ENCODE measurements at places on chromosomes 3 and 15.

DNA sequence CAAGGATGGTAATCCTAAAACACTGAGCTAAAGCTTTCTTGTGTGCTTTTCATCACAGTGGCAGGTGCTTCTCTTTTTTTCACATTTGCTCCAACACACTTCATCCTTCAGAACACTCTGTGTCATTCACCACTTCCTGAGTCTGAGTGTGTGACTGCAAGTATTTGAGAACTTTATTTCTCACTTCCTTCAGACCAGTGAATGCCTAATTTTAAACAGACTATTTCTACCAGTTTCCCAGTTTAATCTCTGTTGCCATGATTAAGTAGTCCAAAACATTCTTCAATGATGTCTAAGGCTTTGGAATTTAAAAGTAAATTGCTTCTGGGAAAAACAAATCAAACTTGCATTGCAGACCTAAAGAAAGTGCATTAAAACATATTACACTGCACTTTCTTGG lies 541.2 kb downstream of the RBMS3 start:
- DNase-seq = no peak
- no peaks in the 10 kb centered on the region for H3K27me3 ChIP-seq
- no peak overlapping the region for H3K4me3 ChIP-seq
- no peaks in the 10 kb centered on the region for H3K4me1 ChIP-seq
- no peak overlapping the region for H3K27ac ChIP-seq

DNA sequence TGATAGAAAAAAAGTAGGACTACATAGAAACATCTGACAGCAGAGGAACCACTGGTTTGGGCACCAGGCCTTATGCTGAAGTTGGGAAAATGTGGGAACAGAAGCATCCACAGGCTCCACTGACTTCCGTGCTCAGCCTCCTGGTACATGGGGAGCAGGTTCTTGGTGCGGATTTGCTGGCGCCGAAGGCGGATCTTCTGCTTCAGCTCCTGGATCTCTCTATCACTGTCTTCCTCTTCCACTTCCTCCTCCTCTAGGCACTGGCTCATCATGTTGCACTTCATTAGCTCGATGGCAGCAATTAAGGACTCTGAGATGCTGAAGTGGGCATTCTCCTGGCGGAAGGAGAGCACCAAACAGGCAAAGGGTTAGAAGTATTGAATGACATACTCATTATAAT lies 42.5 kb downstream of the RUBCN start:
- no peaks in the 10 kb centered on the region for H3K27me3 ChIP-seq
- H3K36me3 ChIP-seq = peaks cover 44% of the 10 kb centered on the region
- no peak overlapping the region for H3K4me3 ChIP-seq

GRCh38 chr3:177622520-177622919 lies 425.2 kb upstream of the TBL1XR1 start:
- H3K27me3 ChIP-seq = no peaks in the 10 kb centered on the region
- peaks cover 28% of the 10 kb centered on the region for H3K4me1 ChIP-seq
- H3K27ac ChIP-seq = no peak overlapping the region
- no peaks in the 10 kb centered on the region for H3K36me3 ChIP-seq

DNA sequence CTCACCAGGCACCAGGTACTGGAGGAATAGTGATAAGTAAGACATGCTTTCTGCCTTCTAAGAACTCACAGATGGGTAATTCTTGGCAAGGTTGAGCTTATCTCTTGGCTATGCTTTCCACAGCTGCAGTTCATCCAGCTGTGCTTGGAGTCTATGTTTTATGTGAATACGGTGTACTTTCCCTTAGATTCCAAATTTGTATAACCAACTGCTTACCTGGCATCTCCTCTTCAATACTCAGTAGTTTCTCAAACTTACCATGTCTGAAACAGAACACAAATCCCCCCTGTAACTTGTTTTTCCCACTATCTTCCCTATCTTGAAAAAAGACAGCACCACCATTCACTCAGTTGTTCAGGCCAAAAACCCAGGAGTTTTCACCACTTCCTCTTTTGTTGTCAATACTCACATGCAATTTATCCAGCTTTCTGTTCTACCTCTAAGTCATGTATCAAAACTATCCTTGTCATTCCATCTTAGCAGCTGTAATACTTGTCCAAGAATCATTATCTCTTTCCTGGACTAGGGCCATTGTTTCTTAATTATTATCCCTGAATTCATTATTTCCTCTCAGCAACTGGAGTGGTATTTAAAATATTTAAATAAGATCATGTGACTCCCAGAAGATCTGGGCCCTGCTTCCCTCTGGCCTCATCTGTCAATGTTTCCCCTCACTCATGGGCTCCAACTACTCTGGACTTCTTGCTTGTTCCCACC lies 32.6 kb downstream of the COL6A5 start:
- no peak overlapping the region for H3K4me3 ChIP-seq
- H3K4me1 ChIP-seq = no peaks in the 10 kb centered on the region
- no peaks in the 10 kb centered on the region for H3K36me3 ChIP-seq
- H3K27me3 ChIP-seq = peaks cover 3% of the 10 kb centered on the region

- H3K27ac ChIP-seq = no peak overlapping the region
- no peak overlapping the region for H3K4me3 ChIP-seq
- H3K27me3 ChIP-seq = no peaks in the 10 kb centered on the region
- no peak for DNase-seq
- H3K36me3 ChIP-seq = no peaks in the 10 kb centered on the region
These were observed 24.4 kb upstream of the RAB7A start for GRCh38 chr3:128701342-128702212.

GRCh38 chr15:40911141-40911540 lies 16.9 kb downstream of the VPS18 start:
- no peak for DNase-seq
- H3K27me3 ChIP-seq = no peaks in the 10 kb centered on the region
- no peak overlapping the region for H3K27ac ChIP-seq
- H3K36me3 ChIP-seq = no peaks in the 10 kb centered on the region
- peaks cover 9% of the 10 kb centered on the region for H3K4me1 ChIP-seq

- no peak overlapping the region for H3K27ac ChIP-seq
- H3K4me3 ChIP-seq = no peak overlapping the region
- no peak for DNase-seq
- no peaks in the 10 kb centered on the region for H3K27me3 ChIP-seq
- no peaks in the 10 kb centered on the region for H3K4me1 ChIP-seq
- H3K36me3 ChIP-seq = no peaks in the 10 kb centered on the region
These were observed 383.4 kb downstream of the MECOM start for GRCh38 chr3:169280010-169280585.

DNA sequence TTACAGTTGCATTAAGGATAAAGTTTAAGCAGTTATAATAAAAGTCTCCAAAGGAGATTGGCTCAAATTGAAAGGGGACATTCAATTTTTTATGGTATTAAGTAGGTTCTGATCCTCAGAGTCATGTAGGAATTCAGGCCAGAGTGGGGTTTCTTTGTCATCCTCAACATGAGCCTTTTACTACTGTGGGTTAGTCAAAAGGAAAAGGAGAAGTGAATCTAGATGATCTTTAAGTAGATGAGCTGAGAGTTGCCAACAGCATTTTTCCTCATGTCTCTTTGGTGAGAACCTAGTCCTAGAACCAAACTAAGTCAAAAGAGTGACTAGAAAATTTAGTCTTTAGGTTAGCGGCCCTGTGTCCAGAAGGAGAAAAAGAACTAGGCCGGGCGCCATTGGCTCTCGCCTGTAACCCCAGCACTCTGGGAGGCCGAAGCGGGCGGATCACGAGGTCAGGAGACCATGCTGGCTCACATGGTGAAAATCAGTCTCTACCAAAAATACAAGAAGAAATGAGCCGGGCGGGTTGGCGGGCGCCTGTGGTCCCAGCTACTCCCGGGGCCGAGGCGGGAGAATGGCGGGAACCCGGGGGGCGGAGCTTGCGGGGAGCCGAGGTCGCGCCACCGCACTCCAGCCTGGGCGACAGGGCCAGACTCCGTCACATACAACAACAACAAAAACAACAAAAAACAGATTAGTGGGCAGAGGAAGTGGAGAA lies 4.2 kb upstream of the CHL1 start:
- peaks cover 3% of the 10 kb centered on the region for H3K36me3 ChIP-seq
- H3K27ac ChIP-seq = no peak overlapping the region
- DNase-seq = no peak
- H3K27me3 ChIP-seq = peaks cover 18% of the 10 kb centered on the region

- H3K4me1 ChIP-seq = no peaks in the 10 kb centered on the region
- H3K36me3 ChIP-seq = no peaks in the 10 kb centered on the region
- no peak overlapping the region for H3K4me3 ChIP-seq
- H3K27ac ChIP-seq = no peak overlapping the region
- no peak for DNase-seq
These were observed 351.3 kb upstream of the CCDC54 start for GRCh38 chr3:107025961-107026360.

- H3K27me3 ChIP-seq = no peaks in the 10 kb centered on the region
- H3K4me3 ChIP-seq = peak overlapping the region; percentile 39
- peak overlapping the region; percentile 91 for H3K27ac ChIP-seq
- peaks cover 93% of the 10 kb centered on the region for H3K4me1 ChIP-seq
- peaks cover 21% of the 10 kb centered on the region for H3K36me3 ChIP-seq
These were observed 21.4 kb downstream of the TBC1D2B start for GRCh38 chr15:78055919-78056713.

DNA sequence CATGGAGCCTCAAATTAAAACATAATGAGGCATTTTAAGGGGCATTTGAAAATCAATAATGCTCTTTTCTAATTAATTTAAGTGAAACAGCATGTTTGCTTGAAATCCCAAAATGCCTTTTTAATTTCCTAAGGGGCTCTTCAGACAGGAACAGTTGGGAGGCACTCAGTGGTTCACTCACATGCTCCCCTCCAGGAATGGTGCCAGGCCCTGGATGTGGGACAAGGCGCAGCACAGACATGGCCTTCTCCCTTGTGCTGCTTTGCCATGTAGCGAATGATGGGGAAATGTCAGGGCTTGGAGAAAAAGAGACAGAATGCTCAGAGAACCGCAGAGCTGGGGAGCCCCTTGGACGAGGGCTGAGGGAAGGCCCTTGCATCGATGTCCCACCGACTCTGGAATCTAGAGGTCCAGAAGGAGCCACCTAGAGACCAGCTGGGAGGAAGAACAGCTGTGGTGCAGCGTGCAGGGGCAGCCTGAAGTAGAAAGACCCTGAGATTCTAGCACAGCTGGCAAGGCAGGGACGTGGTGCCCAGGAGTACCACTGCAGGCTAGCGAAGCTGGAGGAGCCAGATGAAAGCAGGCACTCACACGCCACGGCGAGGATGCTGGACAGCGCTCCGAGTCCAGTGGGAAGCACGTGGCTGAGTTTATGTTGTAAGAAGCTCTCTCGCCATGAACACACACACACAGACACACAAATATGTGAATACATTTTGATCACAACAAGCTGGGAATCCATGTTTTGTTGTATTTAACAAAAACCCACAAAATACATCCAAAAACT lies 27.0 kb downstream of the NSMCE3 start:
- H3K4me1 ChIP-seq = no peaks in the 10 kb centered on the region
- no peaks in the 10 kb centered on the region for H3K27me3 ChIP-seq
- H3K36me3 ChIP-seq = no peaks in the 10 kb centered on the region

- no peak overlapping the region for H3K4me3 ChIP-seq
- H3K27me3 ChIP-seq = no peaks in the 10 kb centered on the region
- no peak for DNase-seq
- no peak overlapping the region for H3K27ac ChIP-seq
These were observed 286.6 kb downstream of the PTPRG start for GRCh38 chr3:61847784-61848462.
